ENCODE measurements at places on chromosomes 12 and 14. TPM values are rescaled to one million over a fixed set of nuclear protein-coding genes. Genes with fewer than 3 reads are reported as not detected.

COCH gene
- 0.33 TPM for polyA plus RNA-seq

NGB gene
- not detected for polyA plus RNA-seq

AKAP6 gene
- polyA plus RNA-seq, result 0.49 TPM

SLC6A15 gene
- polyA plus RNA-seq, result not detected

GPR135 gene
- polyA plus RNA-seq, result 0.64 TPM

SLC38A2 gene
- 58.4 TPM for polyA plus RNA-seq

ALG10 gene
- polyA plus RNA-seq, result 3.6 TPM

GYS2 gene
- not detected for polyA plus RNA-seq

TSPAN19 gene
- not detected for polyA plus RNA-seq

ANKRD9 gene
- polyA plus RNA-seq, result 1.3 TPM

KIAA0586 gene
- polyA plus RNA-seq, result 19.3 TPM

HSP90AA1 gene
- polyA plus RNA-seq, result 579 TPM

ADAM20 gene
- polyA plus RNA-seq, result not detected

MYF6 gene
- not detected for polyA plus RNA-seq

CAPZA3 gene
- polyA plus RNA-seq, result not detected

IFNG-AS1 gene
- polyA plus RNA-seq, result 35.4 TPM

VTI1B gene
- polyA plus RNA-seq, result 81.4 TPM

KRT77 gene
- polyA plus RNA-seq, result not detected

ORMDL2 gene
- polyA plus RNA-seq, result 110 TPM

SNRNP35 gene
- 26.5 TPM for polyA plus RNA-seq

FGD4 gene
- polyA plus RNA-seq, result 1.4 TPM

SERPINA10 gene
- not detected for polyA plus RNA-seq

ISCA2 gene
- 77.8 TPM for polyA plus RNA-seq

SPIC gene
- not detected for polyA plus RNA-seq

CIROP gene
- polyA plus RNA-seq, result not detected

LRIG3 gene
- polyA plus RNA-seq, result not detected

CRACR2A gene
- 23.3 TPM for polyA plus RNA-seq

ANO4 gene
- not detected for polyA plus RNA-seq

NRIP2 gene
- polyA plus RNA-seq, result 0.82 TPM

REP15 gene
- polyA plus RNA-seq, result not detected

COPS7A gene
- polyA plus RNA-seq, result 46.2 TPM

KRT85 gene
- not detected for polyA plus RNA-seq

KRT75 gene
- not detected for polyA plus RNA-seq

TAS2R7 gene
- polyA plus RNA-seq, result not detected

ASIC1 gene
- polyA plus RNA-seq, result 0.07 TPM

FOXN4 gene
- polyA plus RNA-seq, result not detected

BEGAIN gene
- 0.26 TPM for polyA plus RNA-seq

SERPINA5 gene
- polyA plus RNA-seq, result not detected

FAM222A gene
- polyA plus RNA-seq, result 0.32 TPM

ZNF605 gene
- 1.5 TPM for polyA plus RNA-seq

SERPINA9 gene
- not detected for polyA plus RNA-seq

MTRFR gene
- 51.4 TPM for polyA plus RNA-seq

KLHL33 gene
- polyA plus RNA-seq, result 0.12 TPM

LGMN gene
- 7.0 TPM for polyA plus RNA-seq

KRT6B gene
- not detected for polyA plus RNA-seq

FGF6 gene
- polyA plus RNA-seq, result not detected

KCNJ8 gene
- not detected for polyA plus RNA-seq

SCN8A gene
- 0.83 TPM for polyA plus RNA-seq

TMCC3 gene
- polyA plus RNA-seq, result 0.41 TPM

KRT71 gene
- polyA plus RNA-seq, result not detected

GLT8D2 gene
- not detected for polyA plus RNA-seq

AQP6 gene
- polyA plus RNA-seq, result not detected
